LoVo (cell line): ENCODE measurements at places on chromosomes 5 and 9.

GRCh38 chr5:33340195-33340594 lies 100.6 kb upstream of the TARS1 start:
- DNase-seq: no peak

DNA sequence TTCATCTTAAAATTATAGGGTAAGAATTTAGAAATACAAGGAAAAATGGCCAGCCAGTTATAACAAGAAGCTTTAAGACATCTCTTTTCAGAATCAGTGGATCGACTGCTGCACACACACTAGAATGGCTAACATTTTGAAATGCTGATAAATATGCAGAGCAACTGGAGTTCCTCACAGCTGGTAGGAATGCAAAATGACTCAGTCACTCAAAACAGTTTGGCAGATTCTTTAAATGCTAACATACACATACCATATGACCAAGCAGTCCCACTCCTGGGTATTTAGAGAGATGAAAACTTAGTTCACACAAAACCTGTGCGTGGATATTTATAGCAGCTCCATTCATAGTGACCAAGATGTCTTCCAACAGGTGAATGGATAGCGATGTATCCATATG lies 23.2 kb upstream of the PSAT1 start:
- DNase-seq: no peak

- DNase-seq: peak; percentile 49
Measured at GRCh38 chr5:125798307-125798706, 624.9 kb upstream of the GRAMD2B start.

DNA sequence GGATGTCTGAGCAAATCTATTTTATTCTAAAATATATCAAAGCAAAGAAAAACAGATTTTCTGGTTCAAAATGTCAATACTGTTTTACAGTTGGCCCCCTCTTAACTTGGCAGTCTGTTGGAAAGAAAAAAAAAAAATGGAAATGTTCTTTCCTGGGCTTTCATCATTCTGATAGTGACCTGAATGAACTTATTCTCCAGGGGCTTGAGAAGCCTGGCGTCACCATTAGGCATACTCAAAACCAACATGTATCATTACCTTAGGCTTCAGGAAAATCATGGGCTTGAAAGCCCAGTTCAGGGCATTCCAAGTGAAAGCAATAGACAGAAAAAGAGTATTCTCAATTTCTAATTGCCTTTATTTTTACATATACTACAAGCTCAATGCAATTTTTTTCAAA lies 283.7 kb upstream of the PUM3 start:
- DNase-seq: no peak

DNA sequence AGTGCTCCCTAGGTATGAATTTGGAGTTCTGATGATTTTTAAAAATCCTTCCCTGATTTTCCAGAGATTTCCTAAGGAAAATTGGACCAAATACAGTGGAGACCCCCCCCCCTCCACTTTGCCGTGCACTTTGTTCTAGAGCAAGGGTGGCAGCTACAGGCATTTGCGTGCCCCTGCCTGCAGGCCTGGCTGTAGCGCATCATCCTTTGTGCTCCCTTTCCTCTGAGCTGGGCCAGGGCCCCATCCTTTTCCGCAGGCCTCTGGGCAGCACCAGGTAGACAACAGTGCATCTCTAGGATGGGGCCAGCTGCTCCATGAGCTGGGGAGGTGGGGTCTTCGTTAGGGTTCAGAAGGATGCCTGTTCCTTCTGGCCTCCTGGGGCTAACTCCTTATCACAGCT lies 39.6 kb downstream of the TRIO start:
- no peak for DNase-seq

- no peak for DNase-seq
Measured at GRCh38 chr5:16812448-16812847, 123.6 kb downstream of the MYO10 start.

DNA sequence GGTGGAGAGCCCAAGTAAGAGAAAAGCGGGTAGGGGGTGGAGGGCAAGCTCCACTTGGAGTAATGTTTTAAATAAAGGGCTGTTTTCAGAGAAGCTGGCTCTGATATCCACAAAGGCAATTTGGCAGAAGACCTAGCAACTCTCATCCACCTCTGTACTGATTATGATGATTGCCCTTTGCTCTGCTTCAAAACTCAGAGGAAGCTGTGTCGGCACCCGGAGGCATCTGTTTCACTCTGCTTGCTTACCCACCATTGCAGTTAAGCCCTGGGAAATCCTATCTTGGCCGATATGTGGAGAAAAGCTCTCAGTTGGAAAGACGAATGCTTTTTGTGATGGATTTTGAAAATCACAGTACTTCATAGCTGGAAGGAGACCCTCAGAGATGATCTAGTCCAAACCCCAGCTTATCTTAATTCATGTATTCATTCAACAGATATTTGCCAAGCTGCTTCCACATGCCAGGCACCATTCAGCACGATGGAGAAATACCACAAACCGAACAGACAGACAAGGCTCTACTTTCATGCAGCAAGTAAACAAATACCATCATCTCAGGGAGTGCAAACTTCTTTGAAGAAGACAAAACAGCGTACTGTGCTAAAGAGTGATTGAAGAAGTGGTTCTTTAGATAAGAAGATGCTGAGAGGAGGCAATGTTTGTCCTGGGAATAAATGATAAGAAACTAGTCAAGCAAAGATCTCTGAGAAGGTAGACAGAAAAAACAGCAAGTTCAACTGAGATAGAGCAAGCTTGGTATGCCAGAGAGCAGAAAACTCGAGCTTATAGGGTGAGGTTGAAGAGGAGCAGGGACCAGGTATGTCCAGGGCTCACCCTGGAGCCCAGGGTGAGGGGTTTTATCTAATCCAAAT lies 140.4 kb upstream of the SPDL1 start:
- no peak for DNase-seq

- no peak for DNase-seq
Measured at GRCh38 chr9:97749928-97750327, 52.8 kb upstream of the XPA start.

- DNase-seq: no peak
Measured at GRCh38 chr5:179959641-179960040, 51.9 kb upstream of the TBC1D9B start.

DNA sequence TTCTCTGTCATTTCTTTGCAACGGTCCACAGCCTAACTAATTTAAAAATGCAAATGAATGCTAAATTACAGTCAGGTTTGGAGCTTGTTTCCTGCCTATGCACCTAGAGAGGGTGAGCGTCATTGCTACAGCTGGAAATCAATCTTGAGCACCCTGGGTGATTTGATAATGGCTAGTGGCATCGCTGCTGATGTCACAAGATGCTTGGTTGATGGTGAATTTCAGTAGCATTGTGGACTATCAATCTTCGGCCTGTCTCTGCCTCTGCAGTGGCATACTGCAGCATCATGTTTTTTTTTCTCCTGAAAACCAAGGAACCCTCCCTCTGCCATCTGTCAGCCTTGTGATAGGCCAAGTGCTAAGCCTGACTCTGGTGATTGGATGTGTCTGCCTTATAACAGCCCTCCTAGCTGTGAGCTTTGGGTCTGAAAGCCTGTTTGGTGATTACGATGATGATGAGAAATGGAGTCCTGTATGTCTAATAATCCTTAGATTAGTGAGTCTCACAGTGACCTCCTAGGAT lies 75.3 kb downstream of the NMUR2 start:
- no peak for DNase-seq

DNA sequence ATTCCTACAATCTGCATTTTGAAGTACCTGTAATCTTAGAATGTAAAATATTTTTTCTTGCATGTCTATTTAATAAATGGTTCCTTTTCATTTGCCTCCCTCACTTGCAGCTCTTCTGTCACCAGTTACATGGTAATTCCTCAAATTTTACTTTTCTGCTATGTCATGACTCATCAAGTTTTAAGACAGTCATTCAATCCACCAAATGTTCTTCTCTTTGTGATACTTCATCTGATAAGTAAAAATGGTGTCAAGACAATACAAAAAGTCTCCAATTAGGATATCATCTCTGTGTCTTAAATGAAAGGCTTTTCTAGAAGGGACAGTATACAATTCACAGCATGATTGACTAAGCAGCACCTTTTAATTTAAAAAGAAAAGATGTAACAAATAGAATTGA lies 104.9 kb upstream of the FTMT start:
- DNase-seq: no peak

DNA sequence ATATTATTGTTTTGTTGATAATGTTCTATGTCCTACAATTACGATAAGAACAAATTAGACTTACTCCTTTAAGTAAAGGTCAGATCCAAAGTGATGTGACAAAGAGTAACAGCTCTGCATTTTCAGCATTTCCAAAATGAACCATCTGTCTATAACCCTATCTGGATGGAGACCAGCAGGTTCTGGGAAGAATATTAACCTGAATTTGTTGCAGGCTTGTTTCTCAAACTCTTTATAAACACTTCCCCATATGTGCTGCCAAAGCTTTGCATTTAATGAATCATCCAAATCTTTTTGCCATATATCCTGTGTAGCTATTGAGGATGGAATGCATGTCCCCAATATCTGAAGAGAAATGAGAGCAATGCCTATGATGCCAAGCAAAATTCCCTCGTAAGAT lies 198.9 kb upstream of the SLC27A6 start:
- DNase-seq: no peak

DNA sequence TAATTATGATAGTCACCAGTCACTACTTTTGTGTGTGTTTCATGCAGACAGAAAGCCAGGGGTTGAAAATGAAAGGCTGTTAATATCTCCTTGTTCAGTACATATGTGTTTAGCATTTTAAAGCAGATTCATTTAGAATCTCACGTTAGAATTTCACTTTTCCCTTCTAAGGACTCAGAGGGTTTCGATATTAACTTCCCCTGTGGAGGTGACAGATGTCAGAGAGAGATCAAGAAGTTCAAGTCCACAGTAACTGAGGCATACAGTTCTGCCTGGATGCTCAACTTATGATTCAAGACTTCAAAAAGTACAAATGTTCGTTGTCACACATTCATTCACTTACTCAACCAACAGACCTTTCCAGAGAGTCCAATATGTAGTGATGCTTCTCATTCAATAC lies 251.1 kb downstream of the EBF1 start:
- DNase-seq: no peak

DNA sequence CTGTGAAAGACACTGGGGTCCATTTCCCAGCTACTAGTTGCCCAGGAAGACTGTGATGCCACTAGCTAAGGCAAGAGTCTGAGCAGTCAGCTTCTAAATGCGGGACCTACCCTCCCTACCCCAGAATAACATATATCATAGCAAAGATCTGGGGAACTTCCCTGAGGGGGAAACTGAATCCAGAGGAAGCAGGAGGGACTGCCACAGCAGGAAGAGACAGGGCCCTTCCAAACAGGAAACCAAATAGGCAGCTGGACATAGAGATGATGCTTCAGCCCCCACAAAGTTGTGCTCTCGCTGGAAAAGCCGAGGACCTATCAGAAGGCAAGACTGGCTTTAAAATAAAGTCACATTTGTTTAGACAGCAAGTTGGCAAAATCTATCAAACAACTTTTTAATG lies 51.1 kb downstream of the KLHL3 start:
- no peak for DNase-seq

GRCh38 chr5:6722015-6722414 lies 8.8 kb downstream of the TENT4A start:
- no peak for DNase-seq

- DNase-seq: no peak
Measured at GRCh38 chr9:115350548-115350947, 232.6 kb upstream of the TNC start.

DNA sequence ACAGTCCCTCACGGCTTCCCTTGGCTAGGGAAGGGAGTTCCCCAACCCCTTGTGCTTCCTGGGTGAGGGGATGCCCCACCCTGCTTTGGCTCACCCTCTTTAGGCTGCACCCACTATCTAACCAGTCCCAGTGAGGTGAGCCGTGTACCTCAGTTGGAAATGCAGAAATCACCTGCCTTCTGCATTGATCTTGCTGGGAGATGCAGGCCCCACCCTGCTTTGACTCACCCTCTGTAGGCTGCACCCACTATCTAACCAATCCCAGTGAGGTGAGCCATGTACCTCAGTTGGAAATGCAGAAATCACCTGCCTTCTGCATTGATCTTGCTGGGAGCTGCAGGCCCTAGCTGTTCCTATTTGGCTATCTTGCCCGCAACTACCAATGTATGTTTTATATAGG lies 44.7 kb downstream of the CCL28 start:
- DNase-seq: no peak

DNA sequence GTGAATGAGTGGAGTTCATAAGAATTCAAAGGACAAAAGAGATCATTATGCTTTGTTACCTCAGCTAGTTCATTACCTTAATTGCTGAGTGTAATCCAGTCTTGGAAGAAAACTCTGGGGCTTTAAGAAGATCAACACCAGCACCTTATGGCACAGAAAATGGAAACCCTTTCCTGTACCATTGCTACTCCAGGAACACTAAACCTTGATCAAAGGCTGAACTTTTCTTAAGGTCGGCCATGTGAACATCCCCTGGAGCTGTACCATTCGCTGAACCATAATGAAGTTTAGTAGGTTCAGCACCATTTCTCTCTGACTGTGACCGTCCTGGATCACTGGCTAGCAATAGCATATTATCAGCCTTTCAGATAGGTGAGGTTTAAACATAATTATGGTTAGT lies 97.4 kb downstream of the PBX3 start:
- no peak for DNase-seq

DNA sequence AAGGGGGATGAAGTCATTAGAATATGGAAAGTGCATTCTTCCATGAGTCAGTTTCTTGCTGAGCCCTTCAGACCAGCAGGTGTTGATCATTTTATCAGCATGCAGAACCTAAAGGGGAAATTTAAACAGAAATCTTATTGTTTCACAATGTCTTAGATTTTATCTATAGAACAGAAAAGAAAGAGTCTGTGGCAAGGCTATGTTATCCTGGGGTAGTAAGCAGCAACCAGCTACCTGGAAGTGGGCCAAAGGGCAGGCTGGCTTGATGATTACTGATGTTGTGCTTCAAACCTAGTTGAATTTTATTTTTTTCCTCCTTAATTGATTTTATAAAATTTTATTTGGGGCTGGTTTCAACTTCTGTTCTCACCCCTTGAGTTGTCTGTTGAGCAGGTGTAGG lies 101.5 kb downstream of the LRRC70 start:
- DNase-seq: no peak

- DNase-seq: no peak
Measured at GRCh38 chr5:132280371-132281240, 13.6 kb upstream of the SLC22A4 start.

GRCh38 chr5:141523991-141524390 lies 35.1 kb downstream of the PCDHGC5 start:
- DNase-seq: no peak

- no peak for DNase-seq
Measured at GRCh38 chr9:27352457-27353165, 55.7 kb upstream of the EQTN start.

DNA sequence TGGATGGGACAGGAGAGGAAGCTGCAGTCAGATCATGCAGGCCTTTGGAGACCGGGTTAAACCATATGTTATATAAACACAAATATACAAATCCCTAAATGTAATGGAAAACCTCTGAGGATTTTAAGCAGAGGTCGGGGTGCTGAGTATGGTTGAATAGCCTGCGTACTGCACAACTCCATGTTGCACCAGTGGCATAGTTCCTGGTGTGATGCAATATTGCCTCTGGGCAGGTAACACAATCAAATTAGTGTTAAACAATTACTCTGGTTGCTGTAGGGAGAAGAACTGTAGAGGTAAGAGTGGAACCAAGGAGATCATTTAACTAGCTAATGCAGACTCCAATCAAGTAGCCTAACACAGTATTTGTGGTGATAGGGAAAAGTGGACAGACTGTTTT lies 21.3 kb upstream of the RNF145 start:
- peak; percentile 12 for DNase-seq
